NCI-H446 (cell line): ENCODE measurements at places on chromosomes 3 and 15.
A peak's percentile ranks its signal among the peaks of the same experiment; 100 is the strongest.

DNA sequence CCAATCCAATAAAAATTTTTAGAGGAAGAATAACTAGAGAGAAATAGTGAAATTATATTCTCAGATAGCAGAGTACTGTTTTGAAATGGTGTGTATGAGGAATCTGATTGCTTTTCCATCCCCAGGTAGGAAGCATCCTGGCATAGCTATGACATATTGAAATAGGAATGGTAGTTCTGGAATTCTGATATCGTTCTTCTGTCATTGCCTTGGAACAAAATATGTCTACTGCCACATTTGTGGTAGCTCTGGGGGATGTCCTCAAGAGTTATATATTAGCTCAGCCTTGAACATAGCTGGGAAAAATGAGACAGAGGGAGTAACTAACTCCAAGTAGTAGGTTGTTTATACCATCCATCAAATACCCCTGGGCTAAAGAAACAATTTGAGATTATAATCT is 950.7 kb downstream of the MCTP2 start:
- DNase-seq, result no peak

DNA sequence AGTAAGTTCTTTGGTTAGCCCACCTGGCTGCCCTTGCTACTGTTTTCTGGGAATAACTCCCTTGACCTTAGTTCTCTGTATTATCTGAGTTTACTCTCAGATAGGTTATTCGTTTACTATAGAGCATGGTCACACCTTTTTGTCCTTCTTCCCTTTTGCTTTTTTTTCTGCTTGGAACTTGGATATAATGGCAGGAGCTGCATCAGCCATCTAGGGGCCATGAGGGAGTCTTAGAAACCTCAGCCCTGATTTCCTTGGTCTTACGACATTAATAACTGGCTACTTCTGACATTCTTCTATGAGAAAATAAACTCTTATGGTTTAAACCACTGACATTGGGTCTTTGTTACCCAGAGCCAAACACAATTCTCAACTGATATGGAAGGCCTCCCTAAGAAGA is 3.4 kb upstream of the SLC51B start:
- DNase-seq, result no peak

GRCh38 chr15:33292717-33293307 is 18.0 kb upstream of the RYR3 start:
- DNase-seq, result peak; percentile 13

GRCh38 chr3:103337179-103337845 is 902.5 kb downstream of the ZPLD1 start:
- no peak for DNase-seq

DNA sequence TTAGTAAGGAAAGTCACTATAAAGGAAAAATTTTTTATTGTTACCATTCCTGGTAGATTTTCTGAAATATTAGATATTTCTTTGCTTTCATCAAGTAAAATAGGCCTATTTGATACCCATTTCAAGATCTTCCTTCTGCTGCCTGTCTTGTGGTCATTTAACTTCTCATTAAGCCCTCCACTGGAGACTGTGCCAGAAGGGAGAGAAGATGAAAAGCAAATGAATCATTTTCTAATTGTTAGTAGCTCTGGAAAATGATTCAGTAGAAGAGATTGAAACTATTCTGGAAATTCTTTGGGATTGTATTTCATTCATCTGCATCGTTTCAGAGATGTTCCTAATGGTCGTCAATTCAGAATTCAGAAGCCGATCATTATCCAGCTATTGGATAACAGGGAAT is 3.2 kb downstream of the KCTD6 start:
- DNase-seq, result no peak

DNA sequence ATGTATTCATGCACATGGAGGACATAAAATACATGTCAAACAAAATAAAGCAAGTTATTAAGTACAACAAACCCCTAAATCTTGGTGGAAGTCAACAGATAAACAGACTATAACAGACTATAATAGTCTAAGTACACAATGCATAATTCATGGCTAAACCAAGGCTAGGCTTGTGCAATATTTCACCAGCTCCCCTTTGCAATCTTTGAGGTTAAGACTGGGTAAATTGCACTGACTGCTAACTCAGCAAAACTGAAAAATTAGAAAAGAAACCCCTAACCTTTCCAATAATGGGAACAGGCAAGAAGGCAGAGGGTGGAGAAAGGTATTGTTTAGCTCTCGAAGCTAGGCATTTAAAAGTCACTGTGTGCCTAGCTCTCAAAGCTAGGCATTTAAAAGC is 304.9 kb upstream of the WNT5A start:
- no peak for DNase-seq

GRCh38 chr15:94327356-94327936 is 96.1 kb downstream of the MCTP2 start:
- DNase-seq, result peak; percentile 34

DNA sequence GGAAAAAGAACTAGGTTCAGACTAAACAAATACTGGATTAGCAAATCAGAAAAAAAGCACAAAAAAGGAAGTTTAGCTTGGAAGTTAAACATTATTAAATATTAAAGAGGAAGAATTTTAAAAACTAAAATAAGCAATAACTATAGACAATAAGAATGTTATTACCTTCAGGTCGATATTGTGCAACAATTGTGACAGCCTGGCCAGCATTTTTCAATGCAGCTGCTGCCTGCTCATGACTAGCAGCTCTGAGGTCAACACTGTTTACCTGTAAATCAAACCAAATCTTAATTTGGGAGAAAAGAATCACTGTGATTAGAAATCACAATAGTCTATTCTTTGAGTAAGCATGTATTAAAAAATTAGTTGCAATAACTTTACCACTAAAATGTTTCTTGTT is 75.1 kb upstream of the MELTF start:
- DNase-seq, result no peak

- no peak for DNase-seq
These were observed 100.1 kb upstream of the CDIN1 start for GRCh38 chr15:36479200-36479896.

DNA sequence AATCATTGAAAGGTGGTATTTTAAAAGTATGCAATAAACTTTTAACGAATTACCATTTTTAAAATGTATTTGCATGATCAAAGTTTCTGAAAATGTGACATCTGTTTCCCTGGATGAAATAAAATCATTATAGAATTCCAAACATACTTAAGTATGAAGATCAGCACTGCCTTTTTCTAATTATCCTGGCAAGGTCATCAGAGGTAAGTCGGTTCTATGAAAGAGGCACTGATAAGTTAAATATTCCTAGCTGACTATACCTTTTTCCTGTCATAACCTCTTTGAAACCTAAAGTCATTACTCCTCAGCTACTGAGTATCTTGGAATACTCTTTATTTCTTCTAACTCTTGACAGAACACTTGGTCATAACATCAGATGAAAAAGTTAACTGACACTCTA is 406.1 kb upstream of the ALCAM start:
- DNase-seq, result no peak

DNA sequence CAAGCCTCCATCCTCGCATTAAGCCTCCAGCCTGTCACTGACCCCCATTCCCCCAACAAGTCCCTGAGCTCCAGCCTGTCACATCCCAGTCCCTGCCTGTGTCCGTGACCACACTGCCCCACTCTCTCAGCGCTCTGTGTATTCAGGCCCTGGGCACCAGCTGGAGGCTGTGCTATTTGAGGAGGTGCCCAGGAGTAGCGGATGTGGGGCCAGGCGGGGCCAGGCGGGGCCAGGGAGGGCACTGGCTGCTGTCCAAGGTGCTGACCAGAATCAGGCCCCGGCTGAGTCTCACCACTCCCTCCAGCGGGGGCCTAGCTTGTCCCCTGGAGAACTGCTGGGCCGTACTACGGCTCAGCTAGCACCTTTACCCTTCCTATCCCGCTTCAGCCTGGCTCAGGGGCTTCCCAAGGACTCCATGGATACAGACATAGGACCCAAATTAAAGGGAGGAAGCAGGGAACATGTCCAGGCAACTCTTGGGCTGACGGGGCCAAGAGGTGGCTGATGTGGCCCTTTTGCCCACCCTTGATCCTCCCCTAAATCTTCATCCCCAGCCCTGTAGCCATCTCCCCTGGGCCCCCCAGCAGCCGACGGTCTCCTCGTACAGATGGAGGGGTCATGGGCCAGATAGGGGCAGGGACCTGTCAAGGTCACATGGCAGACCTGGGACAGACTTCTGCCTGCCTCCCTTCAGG is 1.1 kb downstream of the HHATL start:
- no peak for DNase-seq

GRCh38 chr15:101528108-101528916 is 38.8 kb upstream of the PCSK6 start:
- no peak for DNase-seq

DNA sequence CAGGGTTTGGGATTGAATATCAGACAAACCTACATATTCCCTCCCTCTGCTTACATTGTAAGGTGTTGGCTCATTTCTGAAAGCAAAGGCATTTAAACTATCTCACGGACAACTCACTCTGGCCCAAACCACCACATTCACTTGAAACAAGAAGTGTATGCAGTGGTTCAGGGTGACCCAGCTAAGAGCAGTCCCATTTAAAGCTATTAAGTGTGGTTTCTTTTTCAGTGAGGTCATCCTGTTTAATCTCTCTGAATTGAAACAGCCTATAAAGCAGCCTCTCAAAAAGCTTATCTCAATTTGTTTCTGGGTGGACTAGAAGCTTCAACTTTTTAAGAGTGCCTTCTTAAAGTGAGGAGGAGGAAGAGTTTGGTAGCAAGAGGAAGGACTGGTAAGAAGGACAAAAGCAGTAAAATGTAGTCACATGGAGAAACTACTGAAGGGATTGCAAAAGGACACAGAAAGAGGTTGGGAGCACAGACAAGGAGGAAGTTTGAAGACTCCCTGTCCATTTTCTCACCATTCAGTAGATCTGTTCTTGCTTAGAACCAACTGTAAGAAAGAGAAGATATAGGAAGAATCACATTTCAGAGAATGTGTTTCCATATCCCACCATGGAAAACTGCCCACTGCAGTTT is 151.6 kb downstream of the TMCO5A start:
- no peak for DNase-seq
